ENCODE measurements at places on chromosomes 7 and 10.

- DNase-seq, result no peak
These were observed 68.9 kb downstream of the ARID5B start for GRCh38 chr10:61970182-61971002.

GRCh38 chr10:104028146-104028545 lies 57.5 kb downstream of the COL17A1 start:
- DNase-seq, result no peak

GRCh38 chr7:5700391-5700985 lies 81.0 kb downstream of the RNF216 start:
- no peak for DNase-seq

- DNase-seq, result no peak
These were observed 394.3 kb upstream of the PODXL start for GRCh38 chr7:131950758-131951157.

DNA sequence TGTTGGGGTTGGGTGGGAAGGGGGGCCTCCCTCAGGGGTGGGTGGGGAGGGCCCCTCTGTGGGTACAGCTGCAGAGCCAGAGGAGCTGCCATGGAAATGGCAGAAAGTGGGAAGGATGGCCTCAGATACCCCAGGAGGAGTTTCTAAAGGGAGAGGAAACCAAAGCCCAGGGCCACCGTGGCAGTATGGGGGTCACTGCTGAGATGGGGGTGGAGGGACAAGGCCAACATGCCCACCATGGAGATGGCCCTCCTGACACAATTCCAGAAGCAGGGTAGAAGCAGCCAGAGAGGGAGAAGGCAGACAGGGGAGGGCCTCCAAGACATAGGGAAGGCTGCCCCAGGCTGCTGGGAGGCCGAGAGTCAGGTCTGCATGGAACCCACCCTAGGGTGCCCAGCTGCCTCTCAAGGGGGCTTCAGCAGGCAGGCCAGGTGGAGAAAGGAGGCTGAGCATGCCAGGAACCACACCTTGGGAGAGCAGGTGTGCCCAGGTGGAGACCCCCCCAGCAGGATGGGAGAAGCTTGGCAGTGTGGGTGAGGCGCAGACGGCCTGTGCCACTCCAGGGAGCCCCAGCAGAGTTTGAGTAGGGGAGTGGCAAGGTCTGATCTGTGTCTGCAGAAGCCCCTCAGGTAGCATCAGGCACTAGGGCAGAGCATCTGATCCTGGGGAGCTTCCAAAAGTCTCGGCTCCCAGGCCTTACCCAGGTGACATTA lies 146.8 kb downstream of the ARHGAP22 start:
- no peak for DNase-seq

GRCh38 chr7:24979470-24979862 lies 512 bp downstream of the OSBPL3 start:
- peak; percentile 47 for DNase-seq

DNA sequence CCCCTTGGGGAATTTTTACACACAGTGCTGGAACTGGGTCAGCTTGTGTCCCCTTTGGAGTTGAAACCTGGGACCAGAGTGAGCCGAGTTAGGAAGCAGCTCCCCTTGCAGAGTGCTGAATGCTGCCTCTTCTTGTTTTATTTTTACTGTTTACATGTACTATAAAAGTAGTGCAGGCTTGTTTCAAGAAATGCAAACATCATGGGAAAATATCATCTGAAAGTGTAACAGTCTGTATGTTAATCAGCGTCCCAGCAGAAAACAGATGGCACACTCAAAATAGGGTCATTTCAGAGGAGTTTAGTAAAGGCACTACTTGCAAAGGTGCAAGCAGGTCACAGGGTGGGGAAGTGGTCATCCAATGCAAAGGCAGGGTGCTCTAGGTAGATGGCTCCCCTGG lies 30.1 kb downstream of the CXCL12 start:
- no peak for DNase-seq

- DNase-seq, result no peak
These were observed 105.5 kb downstream of the TPST1 start for GRCh38 chr7:66310620-66311019.

- DNase-seq, result no peak
These were observed 31.2 kb downstream of the GPRIN2 start for GRCh38 chr10:46525177-46525823.

DNA sequence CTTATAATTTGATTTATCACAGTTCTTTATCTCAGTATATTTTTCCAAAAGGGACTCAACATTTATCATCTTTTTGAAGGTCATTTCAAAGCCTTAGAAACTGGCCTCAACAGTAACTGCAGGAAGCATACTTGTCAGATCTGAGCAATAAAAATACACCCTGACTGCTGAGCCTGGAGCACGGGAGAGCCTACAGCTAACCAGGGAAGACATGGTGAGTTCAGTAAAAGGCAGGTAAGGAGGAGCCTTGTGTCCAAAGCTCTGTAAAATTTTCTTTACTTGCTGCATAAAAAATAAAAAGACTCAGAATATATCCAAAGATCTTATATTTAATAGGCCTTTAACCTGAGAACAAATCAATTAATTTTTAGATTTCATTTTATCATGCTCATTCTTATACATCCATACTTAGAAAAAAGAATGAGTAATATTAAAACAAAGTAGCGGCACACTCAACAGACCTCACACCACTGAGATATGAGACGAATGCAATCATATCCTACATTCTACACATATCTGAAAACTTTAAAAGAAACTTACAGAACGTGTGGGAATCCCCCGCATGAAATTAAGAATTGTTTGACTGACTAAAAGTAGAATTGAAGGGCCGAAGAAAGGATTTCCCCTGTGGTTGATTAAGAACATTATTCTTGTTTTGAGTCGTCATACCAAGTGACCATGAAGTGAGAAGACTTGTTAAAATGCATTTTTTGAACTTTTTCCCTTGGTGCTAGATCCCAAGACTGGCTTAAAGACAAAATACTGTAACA lies 296.4 kb upstream of the MKLN1 start:
- DNase-seq, result no peak

DNA sequence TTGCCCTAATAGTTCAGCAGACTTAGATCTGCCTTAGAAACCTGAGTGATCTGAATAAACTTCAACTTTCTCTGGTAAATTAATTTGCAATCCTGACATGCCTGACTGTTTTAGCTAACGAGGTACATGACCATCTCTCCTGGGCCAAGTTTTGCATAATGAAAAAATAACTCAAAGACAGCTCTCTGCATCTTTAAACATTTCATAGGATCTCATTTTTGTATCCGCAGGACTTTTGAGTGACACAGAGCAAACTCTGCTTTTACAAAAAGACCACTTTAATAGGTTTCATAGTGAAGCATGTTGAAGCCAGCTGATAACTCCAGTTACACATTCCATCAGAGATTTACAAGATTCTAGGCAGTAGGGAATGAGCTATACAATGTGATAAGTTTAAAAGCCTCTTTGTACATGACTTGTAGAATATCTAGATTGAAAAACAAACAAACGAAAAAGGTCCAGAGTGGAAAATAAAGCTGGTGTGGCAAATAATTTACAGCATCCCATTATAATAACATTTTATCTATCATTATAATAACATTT lies 2.1 kb downstream of the PRKG1 start:
- DNase-seq, result no peak

GRCh38 chr7:10076660-10077300 lies 896.9 kb upstream of the PHF14 start:
- DNase-seq, result no peak

DNA sequence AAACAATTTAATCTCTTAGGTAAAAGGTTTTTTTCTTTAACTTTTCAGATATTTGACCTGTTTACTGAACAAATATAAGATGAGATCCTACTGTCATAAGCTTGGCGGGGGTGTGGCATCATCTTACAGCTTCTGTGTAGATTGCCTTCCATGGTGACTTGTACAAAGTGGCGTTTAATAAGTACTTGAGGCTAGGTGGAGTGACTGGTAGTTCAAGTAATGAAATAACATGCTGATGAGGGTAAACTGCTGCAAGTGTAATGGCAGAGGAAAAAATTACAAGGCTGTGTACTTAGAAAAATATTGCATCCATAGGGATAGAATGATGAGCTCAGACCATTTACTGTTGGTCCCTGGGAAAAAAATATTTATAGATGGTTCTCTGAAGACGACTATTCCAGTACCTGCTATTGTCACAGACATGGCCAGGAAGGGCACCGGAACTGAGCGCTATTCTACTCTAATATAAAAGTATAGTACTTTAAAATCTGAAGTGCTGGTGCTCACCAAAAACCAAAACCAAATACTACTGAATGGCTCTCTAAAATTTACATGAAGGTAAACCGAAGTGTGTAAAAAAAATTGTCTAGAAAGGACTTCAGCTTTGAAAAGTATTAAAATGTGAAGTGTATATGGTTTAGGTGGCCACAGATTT lies 42.4 kb downstream of the DNAH11 start:
- no peak for DNase-seq

GRCh38 chr7:101823096-101823495 lies 5.7 kb downstream of the CUX1 start:
- DNase-seq, result no peak

DNA sequence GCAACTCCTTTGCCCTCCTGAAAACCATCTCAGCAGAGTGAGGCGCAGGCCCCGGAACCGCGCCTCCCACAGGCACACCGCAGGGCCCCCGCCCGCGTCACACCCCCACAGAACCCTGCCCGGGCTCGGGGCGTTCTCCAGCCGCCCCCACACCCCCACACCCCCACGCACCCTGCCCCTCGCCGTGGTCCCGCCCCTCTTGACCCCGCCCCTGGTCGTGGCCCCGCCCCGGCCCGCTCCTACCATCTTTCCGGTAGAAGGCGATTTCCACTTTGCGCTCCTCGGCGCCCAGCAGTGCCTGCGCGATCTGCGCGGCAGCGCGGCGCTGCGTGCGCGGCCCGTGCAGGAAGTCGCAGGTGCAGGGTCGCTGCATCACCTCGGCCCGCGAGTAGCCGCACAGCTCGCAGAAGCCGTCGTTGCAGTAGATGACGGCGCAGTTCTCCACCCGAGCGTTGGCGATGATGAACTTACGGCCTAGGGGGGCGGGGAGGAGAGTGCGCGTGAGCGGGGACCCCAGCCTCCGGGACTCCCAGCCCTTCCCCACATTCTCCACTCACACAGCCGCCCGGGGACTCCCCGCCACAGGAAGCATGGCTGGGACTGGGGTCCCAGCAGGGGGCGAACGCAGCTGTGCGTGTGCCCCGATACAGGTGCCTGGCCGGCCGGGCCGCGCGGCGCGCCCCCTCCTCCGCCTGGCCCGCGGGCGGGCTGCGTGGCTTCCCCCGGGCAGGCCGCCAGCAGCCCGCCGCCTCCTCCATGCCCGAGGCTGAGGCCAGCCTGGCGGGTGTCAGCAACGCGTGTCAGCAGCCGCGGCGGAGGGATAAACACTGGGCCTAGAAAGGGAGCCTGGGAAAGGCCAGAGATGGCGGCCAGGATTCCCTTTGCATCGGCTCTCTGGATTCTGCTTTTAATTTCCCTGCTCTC lies 3.4 kb downstream of the KCNH2 start:
- no peak for DNase-seq

GRCh38 chr10:66535439-66535838 lies 390.4 kb upstream of the LRRTM3 start:
- DNase-seq, result no peak

All from hematopoietic multipotent progenitor cell treated with erythropoietin and hydrocortisone succinate and interleukin-3 and kit ligand, for 17 days (in vitro differentiated cells).